ENCODE measurements at places on chromosomes 1 and 21.

DNA sequence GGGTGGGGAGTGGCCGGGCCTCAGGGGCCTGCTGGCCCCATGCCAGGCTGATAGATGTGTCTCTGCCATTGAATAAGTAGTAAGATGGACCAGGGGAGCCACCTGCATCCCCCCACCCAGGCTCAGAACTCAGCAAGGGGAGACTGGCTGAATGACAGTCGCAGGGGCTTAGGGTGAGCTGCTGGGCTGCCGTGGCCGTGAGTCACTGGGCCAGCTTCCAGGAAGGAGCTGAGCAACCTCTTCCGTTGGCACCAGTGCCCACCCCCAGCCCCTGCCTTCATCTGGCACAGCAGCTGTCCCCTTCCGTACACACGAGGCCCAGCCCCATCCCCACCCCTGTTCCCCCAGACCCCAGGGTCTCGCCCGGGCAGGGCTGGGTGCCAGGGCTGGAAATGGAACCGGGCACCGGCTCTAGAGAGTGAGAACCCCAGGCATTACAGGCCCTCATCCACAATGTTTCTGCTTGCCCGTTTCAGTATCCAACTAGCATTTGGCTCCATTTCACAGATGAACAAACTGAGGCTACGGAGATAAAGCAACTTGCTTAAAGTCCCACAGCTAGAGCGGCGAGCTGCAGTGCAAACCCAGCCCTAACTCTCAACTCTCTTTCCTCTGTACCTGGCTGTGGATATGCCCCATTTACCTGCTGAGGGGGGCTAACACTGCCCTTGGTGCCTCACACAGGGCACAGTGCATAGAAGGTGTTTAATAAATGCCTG, 10.2 kb downstream of the WNT4 start:
- no peak for DNase-seq

GRCh38 chr21:25887646-25888306, 153.0 kb downstream of the GABPA start:
- DNase-seq, result no peak

DNA sequence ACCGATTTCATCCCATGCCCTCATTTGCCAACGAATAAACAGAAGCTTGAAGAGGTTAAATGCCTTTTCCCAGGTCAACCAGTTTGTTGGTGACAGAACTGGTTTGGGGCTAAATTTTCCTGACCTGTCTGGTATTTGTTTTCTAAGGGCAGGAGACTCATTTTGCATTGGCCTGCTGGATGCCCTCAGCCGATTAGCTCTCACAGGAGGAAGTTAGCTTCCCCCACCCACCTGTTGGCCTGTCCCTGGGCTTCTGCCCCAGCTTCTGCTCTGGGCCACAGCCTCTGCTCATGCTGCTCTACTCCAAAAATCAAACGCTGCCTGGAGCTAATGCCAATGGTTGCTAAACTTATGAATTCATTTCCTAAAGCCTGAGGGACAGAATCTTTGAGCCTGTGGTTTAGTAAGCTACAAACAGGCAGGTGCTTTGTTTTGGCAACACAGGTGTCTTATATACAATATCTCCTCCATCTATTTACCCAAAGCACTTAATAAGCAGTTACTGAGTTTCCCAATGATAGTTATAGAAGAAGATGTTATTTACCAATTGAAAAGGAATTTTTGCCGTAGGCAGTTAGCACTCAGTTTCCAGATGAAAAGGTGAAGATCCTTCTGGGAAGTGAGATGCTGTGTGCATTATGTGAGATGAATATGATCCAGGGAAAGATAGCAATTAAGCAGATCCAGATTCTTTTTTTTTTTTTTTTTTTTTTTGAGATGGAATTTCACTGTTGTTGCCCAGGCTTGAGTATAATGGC, 82.3 kb downstream of the TM2D1 start:
- DNase-seq, result no peak

DNA sequence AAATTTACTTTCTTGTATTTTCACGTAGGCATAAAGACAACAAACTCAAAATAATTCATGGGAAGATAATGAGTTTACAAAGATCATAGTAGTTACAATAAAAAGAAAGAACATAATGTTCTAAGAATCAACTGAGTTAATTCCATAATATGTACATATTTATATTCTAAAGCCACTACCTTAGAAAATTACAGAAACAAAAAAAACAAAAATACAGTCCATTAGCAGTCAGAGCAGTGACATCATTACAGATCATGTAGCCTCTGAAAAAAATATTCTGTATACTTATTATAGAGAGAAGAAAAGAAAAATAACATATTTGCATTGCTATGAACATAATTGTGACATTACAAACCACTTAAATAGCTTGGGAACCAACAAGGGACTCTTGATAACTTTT, 360.1 kb upstream of the RGS18 start:
- no peak for DNase-seq

GRCh38 chr21:32103361-32103760, 175.5 kb downstream of the MIS18A start:
- DNase-seq, result no peak

GRCh38 chr1:154652893-154653292, 44.9 kb upstream of the ADAR start:
- DNase-seq, result no peak

DNA sequence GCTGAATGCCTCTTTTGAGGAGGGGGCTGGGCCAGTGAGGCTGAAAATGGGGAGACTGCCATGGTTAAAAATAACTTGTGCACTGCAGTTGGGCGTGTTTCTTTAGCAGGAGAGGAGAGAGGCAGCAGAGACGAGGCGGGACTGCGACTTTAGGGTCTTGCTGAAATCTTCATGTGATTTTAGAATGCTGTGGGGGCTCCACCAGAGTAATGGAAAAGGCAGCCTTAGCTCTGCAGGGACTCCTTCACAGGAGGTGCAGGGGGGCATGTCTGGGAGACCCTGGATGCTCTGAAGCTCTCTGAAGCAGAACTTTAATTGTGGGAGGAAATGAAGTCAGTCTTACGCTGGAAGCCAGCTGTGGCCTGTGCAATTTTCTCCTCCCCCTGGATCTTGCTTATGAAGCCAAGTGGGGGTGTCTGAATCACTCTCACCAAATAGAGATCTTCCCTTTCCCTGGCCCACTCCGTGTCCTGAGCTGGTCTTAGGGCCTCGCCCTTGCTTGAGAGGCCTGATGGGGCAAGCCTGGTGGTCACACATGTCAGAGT, 60.8 kb downstream of the NDUFS5 start:
- DNase-seq, result no peak

DNA sequence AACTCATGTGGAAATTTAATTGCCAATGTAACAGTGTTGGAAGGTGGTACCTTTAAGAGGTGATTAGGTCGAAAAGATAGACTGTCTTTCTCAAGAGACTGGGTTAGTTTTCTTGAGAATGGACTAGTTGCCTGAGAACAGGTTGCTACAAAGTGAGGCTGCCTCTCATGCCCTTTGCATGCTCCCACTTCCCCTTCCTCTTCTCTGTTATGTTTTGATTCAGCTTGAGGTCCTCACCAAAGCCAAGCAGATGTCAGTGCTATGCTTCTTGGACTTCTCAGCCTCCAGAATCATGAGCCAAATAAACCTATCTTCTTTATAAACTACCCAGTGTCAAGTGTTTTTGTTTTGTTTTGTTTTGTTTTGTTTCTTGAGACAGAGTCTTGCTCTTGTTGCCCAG, 187.0 kb upstream of the RUNX1 start:
- no peak for DNase-seq

GRCh38 chr1:52814465-52814864, 28.1 kb upstream of the ZYG11A start:
- no peak for DNase-seq

DNA sequence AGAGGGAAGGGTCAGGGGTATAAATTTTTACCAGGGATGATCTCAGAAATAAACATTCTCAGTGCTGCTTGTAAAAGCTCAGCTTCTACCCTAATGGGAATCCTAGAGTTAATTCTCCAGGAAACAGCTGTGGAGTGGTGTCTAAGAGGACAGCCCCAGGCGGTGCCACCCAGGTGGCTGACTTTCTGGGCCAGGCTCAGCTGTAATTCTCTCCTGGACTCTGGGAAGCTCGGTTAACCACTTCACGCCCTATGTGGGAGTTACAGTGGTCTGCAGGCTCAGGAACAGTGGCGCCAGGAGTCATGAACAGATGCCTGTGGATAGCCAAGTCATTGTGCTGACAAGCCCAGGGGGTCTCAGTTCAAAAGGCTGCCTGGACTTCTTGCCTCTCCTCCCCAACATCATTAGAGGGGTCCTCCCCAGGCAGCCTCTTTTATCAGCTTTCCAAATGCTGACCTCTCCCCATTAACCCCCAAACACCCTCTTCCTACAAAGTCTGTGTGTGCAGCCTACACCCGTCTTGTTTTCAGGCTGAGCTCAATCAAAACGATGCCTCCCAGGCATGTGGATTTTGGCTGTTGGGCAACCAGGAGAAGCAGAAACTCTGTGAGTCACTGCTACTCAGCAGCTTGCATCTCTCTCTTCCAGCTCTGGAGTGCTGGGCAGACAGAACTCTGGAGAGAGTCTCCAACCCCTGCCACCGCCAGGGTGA, 1.2 kb downstream of the HHIPL2 start:
- DNase-seq, result no peak

GRCh38 chr1:67662884-67663283, 22.1 kb upstream of the GADD45A start:
- DNase-seq, result no peak

- DNase-seq, result no peak
These were observed 20.5 kb downstream of the MAPKAPK2 start for GRCh38 chr1:206705191-206705590.

DNA sequence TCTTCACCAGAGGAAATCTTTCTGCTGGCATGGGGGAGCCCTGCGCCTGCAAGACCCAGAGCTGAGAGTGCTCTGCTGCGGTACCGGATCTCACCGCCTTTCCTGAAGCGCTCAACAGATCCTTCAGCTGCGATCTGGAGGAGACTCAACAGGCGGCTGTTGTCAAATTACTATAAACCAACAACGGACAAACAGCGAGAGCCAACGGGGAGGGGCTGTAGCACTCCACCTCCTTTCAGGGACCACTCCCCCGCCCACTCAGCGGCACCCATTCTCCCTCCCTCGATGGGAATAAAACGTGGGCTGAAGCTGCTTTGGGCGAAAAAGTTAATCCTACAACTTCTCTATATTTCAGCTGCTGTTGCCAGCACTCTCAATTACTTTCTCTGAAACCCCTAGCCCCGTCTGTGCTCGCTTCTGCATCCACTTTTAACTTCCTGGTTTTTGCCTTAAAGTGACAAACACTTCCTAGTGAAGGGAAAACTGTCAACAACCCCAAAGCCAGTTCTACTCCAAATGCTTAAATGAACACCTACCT, at the start of gene FMO5:
Gene FMO5 (minus strand): TSS at position 147 of the 538 bp plus-strand sequence. CDS start 310 bp downstream, outside the sequence.
- DNase-seq, result peak; percentile 33

Measured in GF-D8 (cell line).